ENCODE measurements at places on chromosomes 3 and 15.

DNA sequence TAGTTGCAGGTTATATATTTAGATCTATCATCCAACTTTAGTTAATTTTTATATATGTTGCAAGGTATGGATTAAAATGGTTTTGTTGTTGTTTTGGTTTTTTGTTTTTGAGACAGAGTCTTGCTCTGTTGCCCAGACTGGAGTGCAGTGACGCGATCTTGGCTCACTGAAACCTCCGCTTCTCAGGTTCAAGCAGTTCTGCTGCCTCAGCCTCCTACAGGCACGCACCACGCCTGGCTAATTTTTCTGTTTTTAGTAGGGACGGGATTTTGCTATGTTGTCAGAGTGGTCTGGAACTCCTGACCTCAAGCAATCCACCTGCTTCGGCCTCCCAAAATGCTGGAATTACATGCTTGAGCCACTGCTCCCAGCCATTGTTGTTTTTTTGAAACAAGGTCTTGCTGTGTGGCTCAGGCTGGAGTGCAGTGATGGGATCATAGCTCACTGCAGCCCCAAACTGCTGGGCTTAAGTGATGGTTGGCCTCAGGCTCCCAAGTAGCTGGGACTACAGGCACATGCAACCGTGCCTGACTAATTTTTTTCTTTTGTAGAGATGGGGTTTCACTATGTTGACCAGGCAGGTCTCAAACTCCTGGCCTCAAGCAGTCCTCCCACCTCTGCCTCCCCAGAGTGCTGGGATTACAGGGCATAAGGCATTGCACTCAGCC is 92.0 kb downstream of the ZNF609 start:
- no peak overlapping the region for H3K27ac ChIP-seq
- no peaks in the 10 kb centered on the region for H3K27me3 ChIP-seq
- H3K4me3 ChIP-seq = no peak overlapping the region
- peaks cover 7% of the 10 kb centered on the region for H3K4me1 ChIP-seq

DNA sequence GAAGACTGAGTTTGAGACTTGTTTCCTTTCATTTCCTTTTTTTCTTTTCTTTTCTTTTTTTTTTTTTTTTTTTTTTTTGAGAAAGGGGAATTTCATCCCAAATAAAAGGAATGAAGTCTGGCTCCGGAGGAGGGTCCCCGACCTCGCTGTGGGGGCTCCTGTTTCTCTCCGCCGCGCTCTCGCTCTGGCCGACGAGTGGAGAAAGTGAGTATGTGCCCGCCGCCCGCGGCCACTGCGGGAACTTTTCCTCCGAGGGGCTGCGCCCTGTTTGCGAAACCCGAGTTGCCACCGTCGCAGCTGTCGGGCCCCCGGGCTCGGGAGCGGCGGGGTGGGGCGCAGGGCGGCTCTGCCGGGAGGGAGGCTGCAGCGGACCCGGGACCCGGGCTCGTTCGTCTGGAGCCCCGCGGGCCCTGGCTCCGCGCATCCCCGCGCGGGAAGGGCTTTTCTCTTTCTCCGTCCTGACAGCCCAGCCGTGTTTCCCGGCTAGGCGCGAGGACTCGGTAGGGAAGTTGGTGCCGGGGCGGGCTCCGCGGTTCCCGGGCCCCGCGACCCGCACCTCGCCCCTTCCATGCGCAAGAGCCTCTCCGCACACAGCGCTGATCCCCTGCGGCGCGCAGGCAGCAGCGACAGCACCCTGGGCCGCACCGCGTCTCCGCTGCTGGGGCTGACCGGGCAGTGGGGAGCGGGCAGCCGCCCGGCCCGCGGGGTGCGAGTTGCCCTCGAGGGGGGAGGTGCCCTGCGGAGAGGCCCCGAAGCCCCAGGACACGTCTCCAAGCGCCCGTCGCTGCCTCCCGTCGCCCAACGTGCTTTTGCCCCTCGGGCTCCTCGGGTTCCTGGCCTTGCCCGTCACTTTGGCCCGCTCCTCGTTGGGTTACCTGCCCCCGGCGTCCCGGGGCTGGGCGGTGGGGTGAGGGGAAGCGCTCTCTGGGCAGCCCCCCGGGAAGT is 1.4 kb downstream of the IGF1R start:
- DNase-seq = peak; percentile 63
- peak overlapping the region; percentile 92 for H3K4me3 ChIP-seq
- no peaks in the 10 kb centered on the region for H3K36me3 ChIP-seq
- H3K27ac ChIP-seq = peak overlapping the region; percentile 97
- H3K4me1 ChIP-seq = peaks cover 6% of the 10 kb centered on the region

DNA sequence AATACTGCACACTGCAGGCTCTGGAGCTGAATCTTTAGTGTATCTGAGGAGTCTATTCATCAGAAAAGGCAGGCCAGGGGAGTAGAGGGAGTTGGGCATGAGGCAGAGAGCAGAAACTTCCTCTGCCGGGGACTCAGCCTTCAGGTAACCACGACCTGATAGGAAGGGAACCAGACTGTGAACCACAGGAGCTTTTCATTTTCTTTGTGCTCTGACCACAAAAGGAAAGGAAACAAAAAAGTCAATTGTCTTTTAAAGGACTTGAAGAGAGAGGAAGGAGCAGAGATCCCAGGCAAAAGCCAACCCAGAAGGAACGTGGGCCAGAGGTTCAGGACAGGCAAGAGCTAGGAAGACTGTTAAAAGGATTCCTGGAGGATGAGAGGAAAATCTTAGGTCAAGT is 573.3 kb downstream of the EPHB1 start:
- H3K36me3 ChIP-seq = no peaks in the 10 kb centered on the region
- H3K27ac ChIP-seq = no peak overlapping the region
- H3K4me1 ChIP-seq = no peaks in the 10 kb centered on the region
- H3K27me3 ChIP-seq = no peaks in the 10 kb centered on the region
- DNase-seq = no peak

GRCh38 chr3:7841451-7841850 is 660.2 kb upstream of the LMCD1 start:
- no peak for DNase-seq
- no peaks in the 10 kb centered on the region for H3K36me3 ChIP-seq
- no peaks in the 10 kb centered on the region for H3K27me3 ChIP-seq
- no peak overlapping the region for H3K27ac ChIP-seq

Measured in ovary (tissue), 10 donors.